Mesenchymal stem cell (in vitro differentiated cells and primary cell): ENCODE measurements at places on chromosomes 2 and 18.

DNA sequence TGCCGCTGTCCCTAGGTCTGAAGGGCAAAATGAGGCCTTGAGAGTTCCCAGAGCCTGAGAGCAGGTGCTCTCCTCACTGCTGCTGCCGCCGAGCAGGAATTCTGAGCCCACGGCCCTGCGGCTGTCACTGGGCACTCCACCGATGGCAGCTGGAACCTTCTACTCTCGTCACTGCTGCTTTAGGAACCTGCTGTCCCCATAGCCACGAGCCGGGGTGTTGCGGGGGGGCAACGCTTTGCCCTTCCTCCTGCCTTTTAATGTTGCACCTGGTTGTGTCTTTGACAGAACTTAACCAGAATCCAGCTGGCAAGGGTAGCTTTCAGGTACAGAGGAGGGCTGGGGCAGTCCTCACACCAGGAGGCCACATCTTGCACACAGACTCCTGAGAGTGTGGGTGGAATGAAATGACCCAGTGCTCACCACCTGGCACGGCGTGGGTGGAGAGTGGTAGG, 32.3 kb downstream of the NCK2 start:
- DNase-seq: no peak

DNA sequence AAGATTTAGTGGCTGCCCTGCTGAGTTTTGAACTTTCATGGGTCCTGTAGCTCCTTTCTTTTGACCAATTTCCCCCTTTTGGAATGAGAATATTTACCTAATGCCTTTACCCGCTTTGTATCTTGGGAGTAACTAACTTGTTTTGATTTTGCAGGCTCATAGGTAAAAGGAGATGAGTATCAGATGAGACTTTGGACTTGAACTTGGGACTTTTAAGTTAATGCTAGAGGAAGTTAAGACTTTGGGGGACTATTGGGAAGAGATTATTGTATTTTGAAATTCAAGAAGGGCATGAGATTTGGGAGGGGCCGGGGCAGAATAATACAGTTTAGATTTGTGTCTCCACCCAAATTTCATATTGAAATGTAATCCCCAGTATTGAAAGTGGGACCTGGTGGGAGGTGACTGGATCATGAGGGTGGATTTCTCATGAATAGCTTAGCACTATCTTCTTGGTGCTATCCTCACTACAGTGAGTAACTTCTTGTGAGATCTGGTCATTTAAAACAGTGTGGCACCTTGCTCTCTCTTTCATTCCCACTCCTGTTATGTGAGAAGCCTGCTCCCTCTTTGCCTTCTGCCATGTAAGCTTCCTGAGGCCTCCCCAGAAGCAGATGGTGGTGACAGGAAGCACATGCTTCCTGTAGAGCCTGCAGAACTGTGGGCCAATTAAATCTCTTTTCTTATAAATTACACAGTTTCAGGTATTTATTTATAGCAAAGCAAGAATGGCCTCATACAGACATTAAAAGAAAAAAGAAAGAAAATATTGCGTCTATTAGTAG, 6.1 kb downstream of the ADI1 start:
- no peak for DNase-seq

- peak; percentile 13 for DNase-seq
Observed at GRCh38 chr2:98378901-98379300, 32.6 kb downstream of the CNGA3 start.

- DNase-seq: no peak
Observed at GRCh38 chr2:237896956-237897355, 37.5 kb downstream of the RAMP1 start.

DNA sequence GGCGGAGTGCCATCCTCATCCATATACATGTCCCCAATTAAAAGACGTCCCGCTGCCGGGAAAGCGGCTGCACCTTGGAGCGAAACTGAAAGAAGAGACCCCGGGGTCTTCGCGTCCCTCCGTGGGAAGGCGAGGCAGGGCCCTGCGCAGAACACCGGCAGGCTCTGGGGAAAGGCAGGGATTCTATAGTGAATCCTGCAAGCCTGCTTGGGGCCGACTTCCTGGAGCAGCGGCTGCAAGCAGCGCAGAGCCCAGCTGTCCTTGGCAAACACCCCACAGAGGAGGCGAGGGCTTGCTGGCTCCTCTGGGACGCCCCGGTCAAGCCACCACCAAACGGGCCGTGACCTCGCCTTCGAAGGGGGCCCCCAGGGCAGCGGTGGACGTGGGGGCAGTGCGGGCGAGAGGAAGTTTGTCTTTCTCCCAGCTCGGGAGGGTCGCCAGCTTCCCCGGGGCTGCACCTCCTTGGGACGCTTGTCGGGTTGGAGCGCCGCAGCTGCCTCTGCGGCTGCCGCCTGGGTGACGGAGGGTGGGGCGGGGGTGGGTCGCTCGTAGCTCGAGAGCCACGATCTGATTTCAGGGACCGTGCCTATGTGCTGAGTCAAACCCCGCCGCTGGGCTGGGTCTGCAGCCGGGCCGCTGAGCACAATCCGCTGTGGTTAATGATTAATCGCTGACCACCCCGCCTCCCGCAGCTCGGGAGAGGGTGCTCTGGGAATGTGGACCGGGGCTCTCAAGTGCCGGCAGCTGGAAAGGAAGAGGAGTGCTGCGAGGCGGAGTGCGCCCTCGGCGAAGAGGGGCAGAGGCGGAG, 486 bp upstream of the GPR39 start:
- peak; percentile 98 for DNase-seq

DNA sequence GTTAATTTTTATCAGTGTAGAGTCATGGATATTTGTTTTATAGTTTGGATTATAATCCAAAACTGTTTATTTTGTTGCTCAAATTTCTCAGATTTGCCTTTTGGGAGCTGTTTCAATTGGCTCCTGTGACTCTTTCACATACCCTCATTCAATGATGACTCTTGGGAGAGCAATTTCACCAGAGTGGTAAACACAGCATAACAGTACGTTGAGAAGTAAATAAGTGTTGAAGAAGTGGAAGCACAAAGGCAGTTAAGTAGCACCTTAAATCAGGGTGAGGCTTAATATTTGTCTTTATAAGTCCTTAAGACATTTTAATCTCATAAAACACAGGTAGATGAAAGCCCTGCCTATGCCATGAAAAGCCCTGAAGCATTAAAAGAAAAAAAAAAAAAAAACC, 17.1 kb upstream of the SLC39A10 start:
- no peak for DNase-seq

DNA sequence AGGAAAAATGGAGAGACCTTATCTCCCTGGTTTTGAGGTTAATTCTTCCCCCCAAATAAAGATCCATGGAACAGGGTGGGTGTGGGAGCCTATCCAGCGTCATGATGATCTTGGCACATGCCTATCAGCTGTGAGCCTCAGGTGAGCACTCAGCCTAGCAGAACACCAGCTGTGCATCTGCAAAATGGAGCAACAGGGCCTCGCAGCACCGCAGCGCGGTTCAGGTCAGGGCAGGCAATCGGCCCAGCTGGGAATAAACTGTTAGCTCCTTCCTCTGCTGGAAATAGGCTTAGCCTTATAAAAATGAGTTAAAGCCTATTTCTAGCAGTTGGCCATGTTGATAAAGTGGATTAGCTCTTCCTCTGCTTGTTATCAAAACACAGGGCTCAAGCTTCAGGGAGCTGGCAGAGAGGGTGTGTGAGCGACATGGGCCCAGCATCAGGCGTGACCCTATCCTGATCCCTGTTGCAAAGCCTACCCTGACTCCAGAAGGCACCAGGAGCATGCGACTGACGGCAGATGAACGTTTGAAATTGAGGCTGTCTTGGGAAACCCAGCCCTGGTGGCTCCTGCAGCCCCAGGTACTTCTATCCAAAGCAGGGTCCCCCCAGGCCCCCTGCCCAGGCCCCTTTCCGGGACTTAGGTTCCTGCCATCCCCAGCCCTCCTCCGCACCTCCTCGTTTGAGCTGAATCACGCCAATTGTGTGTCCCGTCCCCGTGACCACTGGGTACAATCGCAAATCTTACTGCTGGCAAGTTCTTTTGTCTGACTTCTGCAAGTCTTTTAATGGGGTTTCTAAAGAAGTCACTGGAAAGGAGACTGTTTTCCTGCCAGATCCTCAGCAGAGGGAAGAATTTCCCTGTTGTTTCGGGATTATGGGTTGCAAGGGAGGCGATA, 35.4 kb downstream of the ARHGEF4 start:
- DNase-seq: no peak

DNA sequence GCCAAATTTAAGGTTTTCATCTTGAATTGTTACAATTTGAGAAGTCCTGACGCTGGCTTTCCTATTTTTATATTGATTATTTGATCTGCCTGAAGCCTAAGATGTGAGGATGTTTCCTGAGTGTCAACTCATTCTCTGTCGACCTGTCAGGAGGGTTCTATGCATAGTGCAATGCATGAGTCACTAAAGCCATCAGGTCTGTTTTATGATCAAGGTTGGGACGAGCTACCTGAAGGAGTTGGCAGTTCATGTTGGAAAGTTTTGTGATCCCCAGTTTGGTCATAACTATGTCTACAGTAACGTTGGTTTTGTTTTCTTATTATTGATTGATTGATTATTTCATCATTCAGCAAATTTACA, 71.2 kb downstream of the NABP1 start:
- no peak for DNase-seq

- peak; percentile 15 for DNase-seq
Observed at GRCh38 chr2:45170191-45171135, 161.2 kb upstream of the SIX2 start.

DNA sequence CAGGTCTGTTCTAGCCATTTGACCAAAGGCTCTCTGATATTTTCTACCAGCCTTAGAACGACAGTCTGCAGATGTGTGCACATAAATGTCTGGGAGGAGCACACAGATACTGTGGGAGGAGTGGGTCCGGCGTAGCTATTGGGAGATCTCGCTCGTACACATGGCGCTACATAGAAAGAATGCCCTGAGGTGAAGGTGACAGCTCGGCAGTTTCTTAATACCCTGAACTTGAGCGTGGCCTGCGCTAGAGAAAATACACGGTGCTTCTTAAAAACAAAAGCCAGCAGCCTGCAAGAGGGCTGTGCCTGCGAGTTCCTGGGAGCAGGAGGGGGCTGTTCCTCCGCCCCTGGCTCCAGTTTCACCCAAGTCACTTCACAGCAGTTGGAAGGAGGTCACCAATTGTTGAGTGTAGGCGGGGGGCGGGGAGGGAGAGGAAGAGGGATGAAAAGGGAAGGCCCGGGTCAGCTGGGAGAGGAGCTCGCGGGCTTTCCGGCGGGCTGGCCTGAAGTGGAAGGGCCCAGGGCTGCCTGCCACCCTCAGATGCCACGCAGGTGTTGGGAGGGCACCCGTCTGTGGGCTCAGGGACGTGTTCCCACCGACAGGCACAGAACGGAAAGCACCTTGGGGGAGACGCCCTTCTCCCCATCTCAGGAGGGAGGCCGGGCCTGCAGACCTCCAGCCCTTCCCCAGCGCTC, 124.7 kb upstream of the ZNF516 start:
- peak; percentile 53 for DNase-seq

DNA sequence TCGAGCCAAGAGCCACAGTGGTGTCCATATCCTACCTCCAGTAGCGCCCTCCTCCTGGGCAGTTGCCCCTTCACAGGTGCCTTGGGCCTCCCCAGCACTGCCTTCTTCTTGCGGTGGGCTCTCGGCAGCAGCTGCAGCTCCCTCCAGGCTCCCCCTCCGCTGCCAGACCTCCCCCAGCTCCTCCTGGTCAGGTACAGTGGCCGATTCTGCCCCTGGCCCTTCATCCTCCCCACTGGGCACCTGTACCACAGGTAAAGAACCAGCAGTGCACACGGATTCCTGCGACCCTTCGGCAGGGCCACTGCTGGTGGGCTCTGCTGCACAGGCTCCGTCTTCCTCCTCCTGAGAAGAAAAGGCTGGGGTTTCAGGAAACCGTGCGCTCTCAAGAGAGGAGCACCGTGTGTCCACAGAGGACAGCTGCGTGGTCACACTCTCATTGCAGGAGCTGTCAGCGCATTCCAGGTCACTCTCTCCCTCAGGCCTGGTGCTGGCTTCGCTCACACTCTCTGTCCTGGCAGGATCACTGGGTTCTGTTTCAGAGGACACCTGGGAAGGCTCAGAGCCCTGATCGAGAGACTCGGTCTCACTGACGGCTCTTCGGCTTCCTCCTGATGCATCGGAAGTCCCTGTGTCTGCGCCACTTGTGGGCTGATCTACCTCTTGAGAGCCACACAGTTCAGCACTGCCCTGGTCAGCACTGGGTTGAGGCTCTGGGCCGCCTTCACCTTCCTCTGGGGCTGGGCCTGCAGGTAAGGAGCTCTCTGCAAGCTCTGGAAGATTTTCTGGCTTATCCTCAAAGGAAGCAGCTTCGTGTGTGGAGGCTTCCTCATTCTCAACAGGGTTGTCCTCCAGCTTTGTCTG, 147.4 kb upstream of the STK17B start:
- no peak for DNase-seq

DNA sequence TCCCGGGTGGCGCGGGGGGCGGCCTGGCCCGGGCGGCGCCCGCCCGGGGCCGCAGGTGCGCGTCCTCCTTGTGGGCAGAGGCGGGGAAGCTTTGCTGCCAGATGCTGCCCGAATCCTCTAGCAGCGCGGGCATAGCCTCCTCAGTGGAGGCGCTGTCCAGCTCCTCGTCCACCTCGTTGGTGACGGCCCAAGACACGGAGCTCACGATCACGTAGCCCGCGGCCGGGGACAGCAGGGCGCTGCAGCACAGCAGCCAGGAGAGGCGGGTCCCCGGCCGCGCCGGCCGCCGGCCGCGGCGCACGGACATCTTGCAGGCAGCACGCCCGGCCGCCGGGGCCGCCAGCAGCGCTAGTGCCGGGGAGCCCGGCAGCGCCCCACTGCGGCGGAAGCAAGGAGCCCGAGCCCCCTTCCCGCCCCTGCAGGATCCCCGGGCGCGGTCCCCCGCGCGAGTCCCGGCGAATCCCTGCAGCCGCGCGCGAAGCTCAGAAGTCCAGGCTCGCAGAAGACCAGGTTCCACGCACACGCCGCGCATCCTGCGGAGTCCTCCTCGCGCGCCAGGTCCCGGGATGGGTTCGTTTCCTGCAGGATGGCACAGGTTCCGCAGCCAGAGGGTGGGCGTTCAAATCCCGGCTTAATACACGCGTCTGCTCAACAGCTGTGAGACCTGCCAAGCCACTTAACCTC, at the start of gene CREG2:
Gene CREG2, minus strand, starts transcription at position 353 of the 684 bp plus-strand sequence. Its CDS starts 46 bp downstream, at position 307.
- DNase-seq: peak; percentile 70
